ENCODE measurements at places on chromosomes 6 and 20.

- DNase-seq, result no peak
These were observed 86.6 kb downstream of the RNF144B start for GRCh38 chr6:18473755-18474154.

- DNase-seq, result no peak
These were observed 145.2 kb downstream of the SOBP start for GRCh38 chr6:107635057-107635515.

GRCh38 chr6:3231247-3232016 lies 4.0 kb upstream of the TUBB2B start:
- peak; percentile 66 for DNase-seq

GRCh38 chr6:41940759-41941279 lies 789 bp downstream of the CCND3 start:
- DNase-seq, result no peak

GRCh38 chr20:61556111-61556510 lies 304.1 kb downstream of the CDH4 start:
- no peak for DNase-seq

- DNase-seq, result no peak
These were observed 10.1 kb upstream of the SRC start for GRCh38 chr20:37335642-37336368.

DNA sequence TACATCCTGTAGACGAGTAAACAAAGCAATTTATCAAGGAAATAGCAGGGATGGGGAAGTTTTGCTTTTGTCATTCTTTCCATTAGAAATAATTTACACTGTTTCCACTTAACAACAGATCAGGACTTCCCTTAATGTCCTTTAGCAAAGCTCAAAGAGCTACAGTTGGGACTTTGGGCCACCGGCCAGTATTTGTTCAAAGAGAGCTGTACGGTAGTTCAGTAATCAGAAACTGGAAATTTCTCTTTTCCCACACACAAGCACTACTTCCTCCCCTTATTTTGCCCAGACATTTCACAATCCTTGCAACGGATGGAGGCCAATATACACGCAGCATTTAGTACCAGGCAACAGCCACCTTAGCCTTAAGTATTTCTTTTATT lies 12.1 kb upstream of the HINT3 start:
- DNase-seq, result no peak

DNA sequence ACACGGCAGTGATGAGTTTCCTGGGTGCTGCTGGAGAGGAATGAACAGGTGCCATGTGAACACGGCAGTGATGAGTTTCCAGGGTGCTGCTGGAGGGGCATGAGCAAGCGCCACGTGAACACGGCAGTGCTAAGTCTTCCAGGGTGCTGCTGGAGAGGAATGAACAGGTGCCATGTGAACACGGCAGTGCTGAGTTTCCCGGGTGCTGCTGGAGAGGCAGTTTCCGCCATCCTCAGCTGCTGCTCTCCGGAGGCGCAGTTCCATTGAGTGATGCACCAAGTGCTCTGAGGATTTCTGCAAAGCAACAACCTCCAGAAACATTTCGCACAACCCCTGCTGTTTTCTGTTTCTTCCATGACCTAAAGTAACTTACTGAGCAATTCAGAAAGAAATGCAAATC lies 155.4 kb downstream of the SMOC2 start:
- DNase-seq, result no peak

GRCh38 chr6:9647071-9647445 lies 767.8 kb downstream of the TFAP2A start:
- no peak for DNase-seq

GRCh38 chr20:58970146-58970545 lies 10.9 kb upstream of the NELFCD start:
- DNase-seq, result no peak

- DNase-seq, result no peak
These were observed 191.0 kb downstream of the QKI start for GRCh38 chr6:163605385-163606097.

GRCh38 chr20:48273843-48274242 lies 488.6 kb upstream of the SULF2 start:
- DNase-seq, result no peak

DNA sequence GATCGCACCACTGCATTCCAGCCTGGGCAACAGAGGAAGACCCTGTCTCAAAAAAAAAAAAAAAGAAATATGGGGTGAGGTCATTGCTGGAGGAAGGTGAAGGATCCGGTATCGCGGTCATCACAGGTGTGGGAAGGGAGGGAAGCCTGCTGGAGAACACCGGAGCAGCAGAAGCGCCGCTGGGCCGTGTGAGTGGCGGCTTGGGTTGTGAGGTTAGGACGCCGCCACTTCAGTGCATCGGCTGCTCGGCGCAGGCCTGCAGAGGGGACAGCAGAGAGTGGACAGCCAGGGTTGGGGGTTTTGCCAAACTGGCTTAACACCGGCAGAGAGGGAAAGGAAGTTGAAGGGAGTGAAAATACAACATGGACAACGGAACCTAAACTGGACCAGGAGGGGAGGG lies 5.4 kb downstream of the TLDC2 start:
- DNase-seq, result no peak

- DNase-seq, result no peak
These were observed 21.3 kb downstream of the MTFR2 start for GRCh38 chr6:136228814-136229213.

- DNase-seq, result no peak
These were observed 106.5 kb upstream of the GMDS start for GRCh38 chr6:2351807-2352431.

DNA sequence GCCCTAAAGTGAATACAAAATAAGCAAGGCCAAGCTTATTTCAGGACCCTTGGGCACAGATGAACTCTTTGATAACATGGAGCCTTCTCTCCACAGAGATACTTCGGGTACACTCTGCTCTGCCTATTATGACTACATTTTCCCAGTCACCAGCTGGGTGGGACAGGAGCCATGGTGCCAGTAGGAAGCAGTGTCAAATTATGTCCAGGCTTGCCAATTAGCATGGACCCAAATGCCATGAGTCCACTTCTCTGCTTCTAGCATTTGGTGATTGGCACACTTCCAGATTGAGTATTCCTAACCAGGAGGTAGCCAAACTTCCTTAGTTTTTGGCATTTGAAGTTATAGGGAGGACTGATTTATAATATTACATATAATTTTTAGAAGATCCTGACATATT lies 513.8 kb upstream of the HTR1E start:
- no peak for DNase-seq
